ENCODE measurements at places on chromosomes 11 and 22. TPM values are rescaled to one million over a fixed set of nuclear protein-coding genes. Genes with fewer than 3 reads are reported as not detected.

TRIM48 gene
- polyA plus RNA-seq = not detected

ANGPTL5 gene
- polyA plus RNA-seq = 0.42 TPM

HOATZ gene
- not detected for polyA plus RNA-seq

SCYL1 gene
- polyA plus RNA-seq = 24.7 TPM

TBX1 gene
- polyA plus RNA-seq = not detected

MRGPRX3 gene
- polyA plus RNA-seq = not detected

CNGA4 gene
- polyA plus RNA-seq = not detected

CACNA1I gene
- 0.09 TPM for polyA plus RNA-seq

MYOD1 gene
- not detected for polyA plus RNA-seq

TRIM49D2 gene
- not detected for polyA plus RNA-seq

HTR3A gene
- not detected for polyA plus RNA-seq

IL18 gene
- not detected for polyA plus RNA-seq

CRYAB gene
- 517 TPM for polyA plus RNA-seq

P2RX6 gene
- polyA plus RNA-seq = 0.42 TPM

Data from Purkinje cell (primary cell).